Neural crest cell (in vitro differentiated cells): ENCODE measurements at places on chromosomes 1 and 21.

DNA sequence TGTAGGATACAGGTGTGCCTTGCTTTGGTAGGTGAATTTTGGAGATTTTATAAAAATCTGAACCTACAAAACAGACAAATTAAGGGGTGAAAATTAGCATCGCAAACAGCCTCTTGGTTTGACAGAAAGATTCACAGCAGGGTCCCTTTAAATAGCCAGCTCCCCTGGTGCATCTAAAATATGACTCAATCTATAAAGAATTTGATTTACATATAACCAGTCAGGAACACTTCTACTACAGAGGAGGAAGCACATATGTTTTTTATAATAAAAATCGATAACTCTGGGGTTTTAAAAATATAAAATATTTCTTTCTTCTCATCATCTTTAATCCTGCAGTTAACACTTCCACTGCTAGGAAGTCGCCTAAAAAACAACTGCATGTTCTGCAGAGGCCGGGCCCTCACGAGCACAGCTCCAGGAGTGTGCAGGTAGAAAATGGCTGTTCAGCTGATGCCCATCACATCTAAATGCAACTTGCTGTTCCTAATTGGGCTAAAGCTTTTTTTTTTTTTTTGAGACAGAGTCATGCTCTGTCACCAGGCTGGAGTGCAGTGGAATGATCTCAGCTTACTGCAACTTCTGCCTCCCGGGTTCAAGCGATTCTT, 203.4 kb downstream of the HS2ST1 start:
- no peak for DNase-seq

GRCh38 chr1:188371295-188371806, 1542.6 kb downstream of the PLA2G4A start:
- no peak for DNase-seq

- no peak for DNase-seq
Observed at GRCh38 chr21:40605094-40605493, 241.9 kb downstream of the DSCAM start.

DNA sequence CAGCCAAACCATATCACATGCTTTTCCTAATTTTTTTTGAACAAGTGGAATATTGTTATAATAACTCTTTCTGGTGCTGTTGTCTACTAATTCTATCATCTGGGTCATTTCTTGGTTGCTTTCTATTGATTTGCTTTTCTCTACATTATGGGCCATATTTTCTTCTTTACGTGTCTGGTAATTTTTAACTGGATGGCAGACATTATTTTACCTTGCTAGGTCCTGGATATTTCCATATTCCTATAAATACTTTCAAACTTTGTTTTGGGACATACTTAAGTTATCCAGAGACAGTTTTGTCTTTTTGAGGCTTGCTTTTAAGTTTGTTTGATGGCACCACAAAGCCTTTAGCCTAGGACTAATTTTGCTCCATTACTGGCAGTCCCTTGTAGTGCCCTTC, 11.3 kb downstream of the HS2ST1 start:
- no peak for DNase-seq

DNA sequence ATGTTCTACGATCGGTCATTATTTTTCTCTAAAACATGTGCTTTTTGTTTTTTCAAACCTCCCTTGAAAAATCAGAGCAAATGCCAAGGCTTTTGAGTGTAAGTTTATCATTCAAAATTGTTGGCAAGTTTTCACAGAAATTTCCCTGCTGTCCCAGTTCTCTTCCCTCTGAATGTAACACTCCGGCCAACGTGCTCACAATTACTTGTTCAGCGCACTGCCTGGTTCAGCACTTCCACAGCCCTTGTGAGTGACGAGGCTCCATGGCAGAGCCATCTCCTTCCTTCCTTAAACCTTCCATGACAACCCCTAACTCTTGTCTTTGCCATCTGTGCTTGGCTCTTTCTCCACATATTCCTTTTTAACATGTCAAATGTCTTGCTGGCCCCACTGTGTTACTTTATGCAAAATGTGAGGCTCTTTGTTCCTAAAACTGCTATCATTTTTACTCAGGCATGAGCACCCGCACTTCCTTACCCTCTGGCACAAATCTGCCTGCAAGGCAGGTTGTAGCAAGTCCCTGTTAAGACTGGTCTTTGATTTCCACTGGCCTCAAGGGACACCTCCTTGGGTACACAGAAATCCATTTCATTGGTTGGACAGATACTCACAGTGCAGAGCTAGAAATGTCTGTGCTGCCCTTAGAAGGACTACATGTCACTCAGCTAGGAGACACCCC, 142.8 kb downstream of the HUNK start:
- DNase-seq = no peak
